Left lobe of liver (tissue), 2 donors: ENCODE measurements at places on chromosomes 6 and 20.

GRCh38 chr20:19254956-19255355 is 42.5 kb downstream of the SLC24A3 start:
- no peak for DNase-seq

DNA sequence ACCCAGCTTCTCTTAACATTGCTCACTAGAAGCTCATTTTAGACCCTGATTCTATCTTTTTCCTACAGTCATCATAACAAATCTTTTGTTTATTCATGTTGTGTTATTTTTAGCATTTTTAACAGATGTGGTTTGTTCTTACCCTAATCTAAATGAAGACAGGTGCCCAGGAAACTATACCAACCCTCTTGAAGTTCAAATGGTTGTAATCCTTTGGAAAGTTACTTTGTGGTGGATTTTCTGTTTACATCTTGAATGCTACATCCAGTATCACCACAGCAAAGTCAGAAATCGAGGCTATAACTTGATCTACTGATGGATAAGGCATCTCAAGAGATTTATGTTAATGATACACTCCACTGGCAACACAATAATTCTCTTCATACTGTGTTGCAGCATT is 26.2 kb downstream of the SMAP1 start:
- DNase-seq, result no peak

GRCh38 chr6:72505446-72505845 is 116.4 kb upstream of the KCNQ5 start:
- DNase-seq, result no peak

GRCh38 chr6:129181001-129181400 is 298.1 kb downstream of the LAMA2 start:
- DNase-seq, result no peak
